Right renal pelvis (tissue), 4 donors: ENCODE measurements at places on chromosomes 6 and 20.

- no peak for DNase-seq
Measured at GRCh38 chr20:60446267-60447111, 488.3 kb downstream of the CDH26 start.

DNA sequence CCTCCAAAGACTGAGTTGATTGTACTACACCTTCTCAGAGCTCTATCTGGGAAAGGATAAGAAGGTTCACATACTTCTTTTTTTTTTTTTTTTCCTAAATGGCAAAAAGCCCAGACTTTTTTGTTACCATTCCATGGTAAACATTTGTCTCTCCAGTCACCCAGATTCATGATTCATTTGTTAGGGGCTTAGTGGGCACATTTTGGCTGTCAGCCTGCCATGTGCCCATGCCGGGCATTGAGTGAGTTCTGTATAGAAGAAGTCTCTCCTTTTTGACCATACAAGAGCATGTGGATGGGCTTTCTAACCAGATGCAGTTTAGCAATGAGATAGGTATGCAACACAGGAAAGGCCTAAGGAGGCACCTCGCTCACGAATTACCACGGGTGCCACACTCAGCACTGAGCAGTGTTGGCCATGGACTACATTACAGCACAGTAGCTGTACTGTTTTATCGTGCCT lies 447.5 kb upstream of the HSF2 start:
- no peak for DNase-seq

GRCh38 chr6:45118754-45119153 lies 209.4 kb upstream of the RUNX2 start:
- DNase-seq = no peak

DNA sequence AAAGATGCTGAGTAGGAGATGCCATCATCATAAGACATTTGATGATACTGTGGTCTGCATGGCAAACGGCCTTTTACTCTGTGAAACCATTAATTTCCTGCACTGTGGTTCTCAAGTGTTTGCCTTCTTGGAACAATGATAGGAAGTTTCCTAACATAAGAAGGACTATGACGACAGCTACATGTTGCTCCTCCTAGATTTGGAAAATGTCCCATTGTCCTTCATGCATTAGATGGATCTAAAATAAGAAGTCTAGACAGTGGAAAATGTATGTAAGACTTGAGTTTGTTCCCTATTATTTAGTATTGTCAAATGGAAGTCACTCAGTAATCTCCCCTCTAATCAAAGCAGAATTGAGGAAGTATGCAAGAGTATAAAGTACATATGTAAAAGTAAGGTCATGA lies 98.5 kb upstream of the TMEM170B start:
- DNase-seq = no peak

GRCh38 chr6:81439417-81439816 lies 313.1 kb downstream of the TENT5A start:
- no peak for DNase-seq

GRCh38 chr6:80329496-80329895 lies 223.0 kb downstream of the BCKDHB start:
- no peak for DNase-seq

- DNase-seq = no peak
Measured at GRCh38 chr6:137570393-137570792, 76.2 kb upstream of the OLIG3 start.

DNA sequence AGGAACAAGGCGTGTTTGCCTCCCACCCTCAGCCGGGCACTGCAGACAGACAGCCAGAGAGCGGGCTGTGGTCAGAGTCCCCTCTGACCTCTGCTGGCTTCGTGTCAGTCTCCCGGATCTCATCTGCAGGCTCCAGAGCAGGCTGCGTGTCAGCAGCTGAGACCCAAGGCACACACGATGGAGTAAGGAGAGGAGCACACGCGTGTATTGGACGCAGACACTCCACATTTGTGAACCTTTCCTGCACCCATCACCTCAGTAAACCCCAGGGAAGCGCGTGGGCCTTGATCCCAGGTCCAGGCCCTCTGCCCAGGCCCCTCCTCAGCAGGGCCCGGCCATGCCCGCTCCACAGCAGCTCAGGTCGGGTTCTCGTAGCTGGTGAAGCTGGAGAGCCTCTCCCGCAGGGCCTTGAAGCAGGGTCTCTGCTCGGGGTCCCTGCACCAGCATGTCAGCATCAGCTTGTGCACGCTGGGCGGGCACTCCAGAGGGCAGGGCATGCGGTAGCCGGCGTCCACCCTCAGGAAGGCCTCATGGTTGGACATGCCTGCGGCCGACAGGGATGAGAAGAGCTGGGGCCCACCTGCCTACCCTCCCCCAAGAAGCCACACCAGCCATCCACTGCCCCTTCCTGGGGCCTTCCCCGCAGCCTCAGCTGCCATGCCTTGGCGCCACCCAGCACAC lies 7.9 kb downstream of the PTK6 start:
- DNase-seq = no peak

DNA sequence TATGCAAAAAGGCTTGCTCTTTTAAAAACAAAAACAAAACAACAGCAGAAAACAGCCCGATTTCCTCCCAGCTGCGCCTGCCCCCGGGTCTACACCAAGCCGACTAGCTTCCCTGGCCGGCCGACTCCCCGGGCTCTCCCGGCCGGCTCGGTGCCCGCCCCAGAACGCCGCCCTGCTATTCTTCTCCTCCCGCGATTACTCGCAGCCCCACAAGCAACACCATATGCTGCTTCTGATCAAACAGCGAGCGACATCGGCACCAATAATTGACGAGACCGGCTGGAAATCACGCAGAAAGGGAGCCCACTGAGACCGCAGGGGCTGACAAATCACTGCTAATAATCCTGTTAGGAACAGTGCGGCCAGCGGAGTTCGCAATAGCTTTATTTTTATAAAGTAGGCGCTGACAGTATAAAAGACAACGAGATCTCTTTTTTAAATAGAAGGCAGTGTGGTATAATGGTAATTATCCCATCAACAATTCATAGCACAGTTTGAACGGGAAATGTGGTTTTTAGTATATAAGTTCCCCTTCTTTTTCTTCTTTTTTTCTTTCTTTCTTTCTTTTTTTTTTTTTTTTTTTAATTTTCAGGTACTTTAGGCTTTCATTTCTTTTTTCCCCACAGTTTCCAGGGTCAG lies 3.3 kb downstream of the SIM1 start:
- DNase-seq = no peak

DNA sequence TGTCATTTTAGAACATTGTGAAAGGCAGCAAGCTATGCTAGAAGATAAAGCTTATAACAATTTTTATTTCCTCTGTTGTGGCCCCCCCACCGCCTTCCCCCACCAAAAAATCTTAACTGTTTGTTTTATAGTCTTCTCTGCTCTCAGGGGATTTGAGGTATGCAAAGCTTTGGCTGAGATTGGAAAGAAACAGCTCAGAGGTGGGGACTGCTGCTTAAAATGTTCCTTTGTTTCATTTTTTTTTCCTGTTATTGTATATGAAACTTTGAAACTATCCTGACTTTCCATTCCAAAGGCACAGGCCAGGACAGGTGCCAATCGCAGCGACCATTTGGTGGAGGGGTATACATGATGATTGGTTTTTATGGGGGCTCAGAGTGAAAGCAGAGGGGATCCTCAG lies 114.7 kb upstream of the PHACTR1 start:
- DNase-seq = no peak

GRCh38 chr6:147586044-147586443 lies 77.6 kb downstream of the SAMD5 start:
- no peak for DNase-seq

DNA sequence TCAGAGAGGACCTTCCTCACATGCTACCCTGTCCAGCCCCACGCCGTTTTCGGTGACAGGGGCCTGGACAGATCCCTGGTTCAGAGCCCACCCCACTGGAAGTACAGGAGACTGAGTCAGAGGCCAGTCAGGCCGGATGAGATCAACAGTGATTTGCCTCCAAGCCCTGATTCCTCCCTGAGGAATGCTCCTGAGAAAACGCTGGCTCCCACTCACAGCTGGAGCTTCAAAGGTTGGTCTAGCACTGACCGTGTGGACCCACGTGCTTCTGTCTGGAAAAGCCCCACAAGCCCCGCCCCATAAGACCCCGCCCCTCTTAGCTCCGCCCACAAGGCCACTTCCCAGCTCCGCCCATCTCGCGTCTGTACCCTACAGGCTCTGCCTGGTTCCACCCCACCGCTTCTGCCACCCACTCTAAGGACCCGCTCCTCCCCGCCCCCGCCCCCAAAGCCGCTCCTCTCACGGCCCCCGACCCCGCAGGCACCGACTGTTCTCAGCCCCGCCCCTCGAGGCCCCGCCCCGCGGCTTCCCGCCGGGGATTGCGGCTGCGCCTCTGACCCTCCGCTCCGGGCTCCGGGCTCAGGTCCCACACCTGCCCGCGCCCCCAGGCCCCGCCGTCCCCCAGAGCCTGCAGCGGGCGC lies 64.9 kb upstream of the BHLHE23 start:
- DNase-seq = no peak

DNA sequence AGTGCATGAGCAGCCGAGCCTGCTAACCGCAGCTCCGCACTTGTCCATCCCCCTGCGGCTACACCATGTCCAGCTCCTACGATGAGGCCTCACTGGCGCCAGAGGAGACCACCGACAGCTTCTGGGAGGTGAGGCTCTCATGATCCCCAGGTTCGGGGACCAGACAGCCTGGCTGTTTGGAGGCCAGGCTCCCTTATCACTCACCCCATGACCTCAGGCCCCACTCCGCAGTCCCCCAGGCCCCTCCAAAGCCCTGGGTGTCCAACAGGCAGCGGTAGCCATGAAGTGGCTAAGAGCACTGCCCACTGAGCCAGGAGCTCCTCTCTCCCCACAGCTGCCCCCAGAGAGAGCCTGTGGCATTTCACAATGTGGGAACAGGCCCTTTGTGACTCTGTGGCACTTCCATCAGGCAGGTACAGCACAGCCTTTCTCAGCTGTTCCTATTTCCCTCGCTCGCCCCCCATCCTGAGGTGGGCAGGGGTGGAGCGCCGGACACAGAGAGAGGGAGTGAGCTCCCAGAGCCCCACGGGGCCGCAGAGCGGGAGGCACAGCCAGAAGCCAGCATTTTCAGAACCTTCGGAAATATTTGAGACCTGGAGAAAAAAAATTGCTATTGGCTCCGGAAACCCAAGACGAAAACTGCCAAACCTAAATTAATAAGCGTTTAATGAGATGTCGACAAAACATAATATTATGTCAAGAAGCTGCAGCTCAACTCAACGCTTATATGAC lies 29.7 kb downstream of the SPDEF start:
- no peak for DNase-seq

GRCh38 chr6:87817183-87817582 lies 115.2 kb upstream of the AKIRIN2 start:
- no peak for DNase-seq

DNA sequence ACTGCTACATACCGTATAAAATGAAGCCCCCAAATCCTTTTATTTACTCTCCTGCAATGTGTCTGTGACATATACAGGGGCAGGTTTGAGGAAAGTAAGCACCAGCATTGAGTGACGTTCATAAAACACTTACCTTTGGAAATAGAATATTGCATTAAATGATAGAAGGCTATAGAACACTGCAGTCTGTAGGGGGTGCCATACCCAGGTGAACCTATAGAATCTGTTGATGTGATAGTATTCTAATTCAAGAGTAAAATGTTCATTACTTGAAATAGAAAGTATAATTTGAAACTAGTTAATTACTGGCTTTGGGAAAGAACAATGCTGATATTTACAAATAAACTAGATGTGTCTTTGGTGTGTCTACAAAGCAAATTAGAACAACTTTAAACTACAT lies 47.0 kb upstream of the PRL start:
- DNase-seq = no peak

GRCh38 chr20:32966881-32967781 lies 37.1 kb downstream of the SUN5 start:
- DNase-seq = no peak

DNA sequence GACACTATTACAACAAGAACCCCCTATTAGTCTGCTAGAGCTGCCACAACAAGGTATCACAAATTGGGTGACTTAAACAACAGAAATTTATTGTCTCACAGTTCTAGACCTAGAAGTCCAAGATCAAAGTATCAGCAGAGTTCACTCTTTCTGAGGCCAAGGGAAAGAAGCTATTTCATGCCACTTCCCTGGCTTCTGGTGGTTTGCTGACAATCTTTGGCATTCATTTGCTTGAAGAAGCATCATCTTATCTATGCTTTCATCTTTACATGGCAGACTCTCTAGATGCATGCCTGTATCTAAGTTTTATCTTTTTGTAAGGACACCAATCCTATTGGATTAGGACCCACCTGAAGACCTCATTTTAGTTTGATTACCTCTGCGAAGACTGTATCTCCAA lies 296.8 kb upstream of the MARCKS start:
- DNase-seq = no peak

DNA sequence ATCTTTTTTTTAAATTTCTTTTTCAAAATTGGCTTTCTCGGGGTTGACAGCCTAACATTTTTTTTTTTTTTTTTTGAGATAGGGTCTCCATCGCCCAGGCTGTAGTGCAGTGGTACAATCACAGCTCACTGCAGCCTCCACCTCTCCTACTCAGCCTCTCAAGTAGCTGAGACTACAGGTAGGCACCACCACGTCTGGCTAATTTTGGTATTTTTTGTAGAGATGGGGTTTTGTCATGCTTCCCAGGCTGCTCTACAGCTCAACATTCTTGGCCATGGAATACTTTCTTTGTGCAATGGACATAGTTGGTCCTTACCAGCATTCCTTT lies 6.4 kb upstream of the CTNNBL1 start:
- no peak for DNase-seq

GRCh38 chr20:5945963-5946362 lies 4.4 kb downstream of the TRMT6 start:
- no peak for DNase-seq

- no peak for DNase-seq
Measured at GRCh38 chr6:434051-434705, 42.6 kb downstream of the IRF4 start.

DNA sequence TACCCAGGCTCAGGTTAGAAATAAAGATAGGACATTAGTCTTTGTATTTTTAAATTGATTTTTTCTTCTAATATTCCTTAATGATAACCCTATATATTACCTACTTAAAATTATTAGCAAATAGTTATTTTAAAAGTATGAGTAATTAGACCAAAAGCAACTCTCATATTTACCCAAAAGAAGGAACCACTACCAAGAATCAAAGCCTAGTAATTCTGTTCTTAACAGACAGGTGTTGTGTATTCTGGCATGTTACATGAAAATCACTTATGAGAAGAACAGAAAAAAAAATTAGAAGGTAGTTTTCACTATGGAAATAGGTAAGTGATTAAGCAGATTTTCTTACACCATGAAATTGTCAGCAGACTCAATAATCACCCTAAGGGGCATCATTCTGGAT lies 105.1 kb downstream of the ATG5 start:
- DNase-seq = no peak

- DNase-seq = no peak
Measured at GRCh38 chr6:169073311-169073710, 180.3 kb downstream of the THBS2 start.

- DNase-seq = no peak
Measured at GRCh38 chr20:38298768-38299288, 5.1 kb upstream of the BPI start.
